ENCODE measurements at places on chromosomes 6 and 20.

DNA sequence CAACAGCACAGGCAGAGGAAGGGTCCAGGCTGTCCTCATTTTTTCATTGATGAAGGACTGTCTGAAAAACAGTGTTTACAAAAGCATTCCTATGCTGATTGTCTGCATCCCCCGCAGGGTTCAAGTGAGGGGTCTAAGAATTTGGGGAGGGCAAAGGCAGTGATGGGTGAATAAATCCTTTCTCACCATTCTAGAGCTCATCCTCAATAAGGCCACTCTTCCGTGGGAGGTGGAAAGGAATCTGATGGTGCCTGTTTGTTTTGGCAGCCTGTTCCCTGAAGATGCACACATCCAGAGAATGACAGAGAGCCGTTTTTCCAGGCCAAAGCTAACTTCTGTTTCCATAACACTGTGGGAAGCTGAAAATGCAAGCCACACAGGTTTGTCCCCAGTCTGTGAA, 164.5 kb downstream of the MOXD1 start:
- no peak for DNase-seq

- DNase-seq = no peak
Measured at GRCh38 chr6:39317256-39317655, 3.0 kb upstream of the KCNK17 start.

- no peak for DNase-seq
Measured at GRCh38 chr6:38354037-38354381, 285.7 kb downstream of the BTBD9 start.

- no peak for DNase-seq
Measured at GRCh38 chr20:10483691-10484090, 48.6 kb downstream of the SLX4IP start.

GRCh38 chr20:63080411-63080810, 73.6 kb upstream of the BHLHE23 start:
- DNase-seq = no peak

GRCh38 chr6:86969573-86969972, 32.2 kb downstream of the HTR1E start:
- DNase-seq = no peak

DNA sequence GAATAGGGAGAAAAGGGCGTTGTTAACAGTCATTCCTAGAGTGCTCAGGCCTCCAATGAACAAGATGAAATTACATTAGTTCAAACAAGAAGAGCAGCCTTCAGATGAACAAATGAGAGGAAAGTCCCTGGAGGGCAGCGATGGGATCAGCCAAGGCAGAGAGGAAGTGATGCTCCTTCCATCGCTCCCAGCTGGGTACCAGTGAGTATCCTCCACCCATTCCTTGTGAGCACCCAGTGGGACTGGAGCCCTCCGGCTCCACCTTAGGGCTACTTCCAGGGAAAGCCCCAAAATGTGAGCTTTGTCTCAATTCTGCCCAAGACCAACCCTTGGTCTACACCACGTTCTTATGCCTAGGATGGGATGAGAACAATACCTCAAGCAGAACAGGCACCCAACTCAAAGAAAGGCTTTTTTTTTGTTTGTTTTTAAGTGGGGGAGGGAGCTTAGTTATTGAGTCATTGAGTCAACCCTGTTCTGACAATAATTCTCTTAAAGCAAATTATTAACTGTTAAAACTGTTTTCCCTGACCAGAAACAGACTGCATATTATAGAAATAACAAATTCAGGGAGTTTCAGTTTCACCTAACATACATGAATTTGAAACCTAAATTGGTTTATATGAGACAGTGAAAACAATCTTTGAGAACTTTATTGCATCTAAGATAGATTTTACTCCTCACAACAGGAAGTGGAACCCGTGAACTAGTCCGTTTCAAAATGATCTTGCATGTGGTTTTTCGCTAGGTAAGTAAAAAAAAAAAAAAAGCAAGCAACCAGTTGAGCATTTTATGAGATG, 106.9 kb downstream of the IPCEF1 start:
- DNase-seq = no peak

- no peak for DNase-seq
Measured at GRCh38 chr20:63005862-63006539, 763 bp downstream of the BHLHE23 start.

Measured in activated naive CD4-positive, alpha-beta T cell (primary cell).